GM12878 (cell line): ENCODE measurements at places on chromosomes 6 and 20.

DNA sequence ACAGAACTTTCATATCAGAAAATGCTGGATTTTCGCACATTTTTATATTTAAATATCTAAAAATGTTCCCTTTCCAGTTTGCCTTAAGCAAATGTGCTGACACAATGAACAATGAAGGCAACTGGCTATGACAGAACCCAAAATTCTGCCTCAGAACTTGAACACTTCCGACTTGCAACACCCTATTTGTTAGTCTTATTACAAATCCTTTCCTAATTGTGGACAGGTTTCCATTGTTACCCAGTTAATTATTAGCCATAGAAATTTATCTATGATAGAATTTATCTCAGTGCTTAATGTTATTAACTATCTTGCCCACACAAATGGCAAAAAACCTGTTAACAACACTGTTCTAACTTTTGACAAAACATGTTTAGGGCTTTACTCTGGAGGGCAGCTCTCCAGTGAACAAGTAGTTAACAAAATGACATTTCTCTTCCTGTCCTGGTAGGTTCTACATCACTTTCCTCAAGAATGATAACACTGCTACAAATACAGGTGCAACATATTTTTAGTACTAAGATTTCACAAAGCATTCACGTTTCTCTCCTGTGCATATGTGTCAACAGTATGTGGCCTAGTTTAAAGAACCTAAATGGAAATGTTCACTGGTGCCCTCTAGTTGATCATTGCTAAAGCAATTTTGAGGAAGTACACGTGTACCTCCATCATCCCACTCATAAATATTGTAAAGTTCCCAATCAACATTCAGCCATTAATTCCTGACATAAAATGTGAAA, 58.4 kb downstream of the HIVEP2 start:
- peak; percentile 86 for DNase-seq

- DNase-seq: no peak
Measured at GRCh38 chr20:51833326-51833725, 31.0 kb upstream of the SALL4 start.

GRCh38 chr6:31070711-31071197, 41.6 kb downstream of the C6orf15 start:
- no peak for DNase-seq

- no peak for DNase-seq
Measured at GRCh38 chr6:112251171-112251875, 3.0 kb downstream of the LAMA4 start.

GRCh38 chr6:111662794-111663593, 57.3 kb upstream of the TRAF3IP2 start:
- DNase-seq: no peak

DNA sequence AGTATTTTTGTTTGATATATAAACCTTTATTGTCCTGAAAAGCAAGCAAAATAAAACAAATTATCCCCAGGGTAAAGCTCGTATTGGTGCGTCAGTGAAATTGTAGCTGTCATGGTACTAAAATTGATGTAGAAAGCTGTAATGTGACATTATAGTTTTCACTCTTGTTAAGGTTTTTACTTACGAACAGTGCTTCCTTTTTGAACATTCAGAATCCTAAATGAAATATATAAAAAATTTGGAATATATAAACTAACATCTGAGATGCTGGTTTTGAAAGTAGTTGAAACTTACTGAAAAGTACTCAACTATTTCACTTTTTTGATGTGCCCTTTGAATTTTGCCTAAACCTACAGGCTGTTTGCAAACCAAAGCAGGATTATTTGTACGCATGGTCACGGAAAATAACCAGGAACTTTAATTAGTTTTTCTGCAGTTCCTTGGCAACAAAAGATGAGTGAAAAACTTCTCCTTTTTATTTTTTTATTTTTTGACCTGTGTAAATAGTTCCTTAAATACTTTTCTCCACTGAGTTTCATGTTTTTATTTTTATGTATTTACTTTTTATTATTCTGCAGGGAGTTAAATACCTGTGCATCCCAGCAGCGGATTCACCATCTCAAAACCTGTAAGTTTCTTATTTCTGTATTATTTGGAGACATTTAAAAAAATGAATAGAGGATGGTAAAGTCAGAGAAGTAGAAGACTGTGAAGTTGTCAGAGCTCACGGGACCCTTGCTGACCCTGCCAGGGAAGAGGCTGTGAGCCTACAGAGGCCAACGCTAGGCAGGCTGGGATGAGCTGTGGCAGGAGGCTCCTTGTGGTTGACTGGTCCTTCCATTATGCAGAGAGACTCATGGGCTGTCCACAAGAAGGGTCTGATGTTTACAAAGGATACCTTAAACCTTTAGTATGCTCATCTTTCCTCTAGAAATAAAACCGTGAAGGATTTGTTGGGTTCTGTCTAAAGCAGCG, 42.5 kb downstream of the DUSP22 start:
- DNase-seq: no peak

- no peak for DNase-seq
Measured at GRCh38 chr6:20936949-20937348, 402.7 kb downstream of the CDKAL1 start.

GRCh38 chr6:12241493-12242175, 48.5 kb upstream of the EDN1 start:
- DNase-seq: no peak

DNA sequence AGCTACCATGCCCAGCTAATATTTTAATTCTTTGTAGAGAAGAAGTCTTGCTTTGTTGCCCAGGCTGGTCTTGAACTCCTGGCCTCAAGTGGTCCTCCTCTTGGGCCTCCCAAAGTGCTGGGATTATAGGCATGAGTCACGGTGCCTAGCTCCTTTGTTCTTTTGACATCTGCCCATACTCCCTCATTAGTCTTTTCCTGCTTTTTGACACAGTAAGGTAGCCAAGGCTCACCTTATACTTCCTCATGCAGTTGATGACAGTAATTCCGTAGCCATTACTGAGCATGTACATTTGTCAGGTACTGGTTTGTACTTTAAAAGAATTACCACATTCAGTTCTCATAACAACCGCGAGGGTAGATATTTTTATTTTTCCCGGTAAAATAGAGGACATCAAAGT, 76.7 kb downstream of the CDYL start:
- no peak for DNase-seq

GRCh38 chr6:147506704-147507114, 1.8 kb upstream of the SAMD5 start:
- no peak for DNase-seq

DNA sequence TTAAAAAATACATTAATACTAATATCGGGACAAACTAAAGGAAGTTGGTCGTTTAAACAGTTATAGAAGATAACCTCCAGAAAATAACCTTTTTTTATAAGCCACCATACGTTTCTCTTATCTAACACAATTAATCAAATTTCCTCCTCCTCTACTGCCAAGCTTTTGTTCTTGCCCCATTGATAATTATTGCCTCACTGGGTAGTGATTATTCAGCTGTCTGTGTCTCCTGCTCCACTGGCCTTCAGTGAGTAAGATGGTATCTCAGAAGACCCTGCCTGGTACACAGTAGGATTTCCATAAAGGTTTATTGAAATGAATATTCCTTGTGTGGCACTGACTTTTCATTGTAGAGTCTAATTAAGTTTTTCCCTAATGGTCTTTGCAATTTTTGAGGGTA, 165.5 kb upstream of the SCGN start:
- no peak for DNase-seq

DNA sequence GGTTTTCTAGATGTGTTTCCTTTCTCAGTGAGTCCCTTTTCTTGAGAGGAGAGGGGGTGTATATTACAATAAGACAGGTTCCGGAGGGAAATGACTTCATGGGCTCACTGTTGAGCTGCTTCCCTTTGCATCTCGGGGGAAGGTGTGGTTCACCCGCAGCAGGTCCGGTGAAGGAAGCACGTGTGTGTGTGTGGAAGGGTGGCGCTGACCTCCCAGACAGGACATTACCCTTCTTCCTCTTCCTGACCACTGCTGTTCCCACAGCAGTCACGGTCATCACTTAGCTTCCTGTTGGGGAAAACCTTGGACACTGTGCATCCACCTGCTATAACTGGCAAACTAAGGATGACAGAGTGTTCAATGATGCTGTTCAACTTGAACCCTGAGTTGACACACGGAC, 83.6 kb downstream of the PLEKHG1 start:
- DNase-seq: no peak

DNA sequence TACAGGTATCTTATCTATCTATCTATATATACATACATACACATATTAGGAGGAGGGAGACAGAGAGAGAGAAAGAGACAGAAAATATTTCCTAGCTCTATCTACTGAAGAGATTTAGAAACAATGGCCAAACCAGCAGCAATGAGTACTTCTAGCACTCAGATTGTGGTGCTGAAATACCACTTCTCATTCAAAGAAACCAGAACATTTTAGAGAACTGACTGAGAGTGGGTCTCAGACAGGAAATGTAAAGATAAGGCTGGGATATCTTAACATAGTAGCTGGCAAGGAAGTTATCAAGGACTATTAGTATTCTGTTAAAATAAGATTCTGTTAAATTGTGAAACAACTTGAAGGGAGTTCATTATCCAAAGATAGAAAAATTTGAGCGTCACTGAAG, 57.0 kb downstream of the DNAAF9 start:
- DNase-seq: no peak

DNA sequence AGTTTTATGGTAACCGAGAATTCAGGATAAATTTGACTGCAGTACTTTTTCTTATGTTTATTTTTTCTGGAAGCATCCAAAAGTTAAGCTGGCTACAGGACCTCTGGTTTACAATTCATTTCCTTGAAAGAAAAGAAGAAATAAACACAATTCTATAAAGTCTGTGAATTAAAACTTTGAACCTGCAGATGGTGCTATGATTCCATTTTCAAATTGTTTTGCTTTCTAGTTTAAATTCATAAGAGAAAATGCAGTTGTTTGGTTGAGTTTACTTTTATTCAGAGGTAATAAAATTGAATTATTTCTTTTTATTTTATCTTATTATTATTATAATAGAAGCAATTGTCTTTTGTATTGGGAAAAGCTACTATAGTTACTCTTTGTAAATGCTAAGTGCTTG, 1.8 kb upstream of the VIP start:
- no peak for DNase-seq

- no peak for DNase-seq
Measured at GRCh38 chr6:137699031-137699683, 167.9 kb upstream of the TNFAIP3 start.

- DNase-seq: no peak
Measured at GRCh38 chr6:26092443-26092842, 5.2 kb downstream of the HFE start.

GRCh38 chr6:134379599-134379998, 61.7 kb upstream of the SGK1 start:
- DNase-seq: no peak

DNA sequence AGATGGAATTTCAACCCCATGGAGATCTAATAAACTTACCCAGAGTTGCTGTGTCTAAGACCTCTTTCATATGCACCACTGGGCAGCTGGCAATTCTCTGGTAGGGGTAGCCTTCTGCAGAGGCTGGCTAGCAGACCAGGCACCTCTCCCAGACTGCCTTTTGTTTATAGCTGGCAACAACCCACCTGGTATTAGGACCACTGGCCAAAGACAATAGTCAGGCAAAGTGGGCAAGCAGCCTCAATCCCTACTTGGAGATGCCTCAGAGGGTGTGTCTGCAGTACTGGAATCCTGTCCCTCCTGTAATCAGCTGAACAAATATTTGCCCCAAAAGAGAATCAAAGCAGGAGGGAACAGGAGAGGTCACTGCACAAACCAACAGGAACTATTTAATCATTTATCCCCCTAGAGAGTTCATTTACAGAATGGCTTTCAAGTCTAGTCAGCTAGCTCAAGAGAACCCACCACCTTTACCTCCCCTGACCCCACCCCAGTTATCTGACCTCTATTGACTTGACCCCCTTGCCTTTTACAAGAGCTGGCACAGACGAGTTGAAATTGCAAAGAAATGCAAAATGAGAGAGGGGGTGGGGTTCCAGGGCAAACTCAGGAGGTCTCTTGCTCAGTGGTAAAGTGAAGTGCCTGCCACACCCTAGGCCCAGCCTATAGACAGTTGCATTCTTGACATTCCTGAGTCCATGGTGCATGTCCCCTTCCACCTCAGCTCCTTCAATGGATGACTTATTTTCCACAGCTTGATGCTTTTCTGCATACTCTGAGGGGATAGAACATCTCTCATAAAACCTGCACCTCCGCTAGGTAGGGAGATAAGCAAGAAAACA, 2.8 kb downstream of the BCL2L1 start:
- DNase-seq: no peak

GRCh38 chr6:108115598-108116058, 41.1 kb upstream of the OSTM1 start:
- DNase-seq: no peak

- no peak for DNase-seq
Measured at GRCh38 chr6:111689946-111690345, 84.3 kb upstream of the TRAF3IP2 start.

DNA sequence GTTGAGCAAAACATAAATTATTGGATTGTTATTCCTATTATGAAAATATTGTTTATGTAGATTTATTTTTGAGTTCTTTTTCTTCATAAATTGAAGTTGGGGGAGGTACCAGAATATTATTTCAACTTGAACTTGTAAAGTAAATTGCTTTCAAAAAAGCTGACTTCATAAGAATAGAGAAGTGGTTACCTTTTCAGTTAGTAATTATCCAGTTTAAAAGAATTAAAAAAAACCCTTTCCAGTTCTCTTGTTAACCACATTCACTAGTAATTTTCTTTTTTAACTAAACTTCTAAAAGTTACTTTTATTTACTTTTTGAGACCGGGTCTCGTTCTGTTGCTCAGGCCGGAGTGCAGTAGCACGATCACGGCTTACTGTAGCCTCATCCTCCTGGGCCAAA, 124.3 kb downstream of the CDKAL1 start:
- no peak for DNase-seq

DNA sequence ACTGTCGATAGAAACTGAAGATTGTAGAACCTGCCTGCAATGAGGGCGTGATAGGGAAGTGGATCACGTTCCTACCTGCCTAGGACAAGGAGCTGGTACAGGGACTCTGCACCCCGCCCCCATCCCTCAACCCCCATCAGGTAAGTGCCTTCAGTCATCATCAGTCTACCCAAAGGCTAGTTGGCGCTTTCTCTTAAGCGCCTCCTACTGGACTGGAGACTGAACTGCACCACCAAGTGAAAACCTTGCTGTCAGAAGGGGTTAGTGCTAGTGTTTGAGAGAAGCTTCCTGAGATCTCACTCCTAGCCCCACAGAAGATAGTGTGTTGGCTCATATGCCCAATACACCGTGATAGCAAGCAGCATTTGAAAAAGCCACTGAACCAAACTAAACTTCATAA, 706.5 kb upstream of the MAN1A1 start:
- no peak for DNase-seq

GRCh38 chr6:72102561-72102960, 216.2 kb downstream of the RIMS1 start:
- no peak for DNase-seq

DNA sequence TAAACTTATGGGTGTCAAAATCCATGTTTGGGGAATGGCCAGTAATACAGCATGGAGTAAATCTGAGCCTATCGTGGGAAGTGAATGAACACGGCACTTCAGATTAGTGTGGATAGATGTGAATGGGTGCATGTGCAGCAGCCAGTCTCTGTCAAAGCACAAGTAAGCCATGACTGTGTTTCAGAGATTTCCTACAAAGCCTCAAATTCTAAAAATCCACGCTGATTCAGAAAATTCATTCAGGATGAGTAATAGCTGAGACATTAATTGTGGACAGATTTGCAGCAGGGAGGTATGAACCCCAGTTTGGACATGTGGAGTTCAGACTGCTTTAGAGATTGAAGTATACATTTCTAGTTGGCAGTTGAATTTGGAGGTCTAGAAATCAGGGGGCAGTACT, 115.1 kb downstream of the QKI start:
- no peak for DNase-seq

GRCh38 chr20:48932375-48932941, 10.9 kb downstream of the ARFGEF2 start:
- no peak for DNase-seq
